NCI-H1694 treated with DMSO at 0.1 percent for 48 hours (cell line): ENCODE measurements at places on chromosomes 5 and 9.

- no peak for DNase-seq
Measured at GRCh38 chr5:179373961-179374505, 28.8 kb upstream of the ADAMTS2 start.

GRCh38 chr5:40958811-40959210, 49.5 kb downstream of the C7 start:
- no peak for DNase-seq

GRCh38 chr9:1115370-1115769, 65.2 kb downstream of the DMRT2 start:
- DNase-seq, result no peak

- DNase-seq, result no peak
Measured at GRCh38 chr9:16071400-16071799, 518.6 kb downstream of the CCDC171 start.

DNA sequence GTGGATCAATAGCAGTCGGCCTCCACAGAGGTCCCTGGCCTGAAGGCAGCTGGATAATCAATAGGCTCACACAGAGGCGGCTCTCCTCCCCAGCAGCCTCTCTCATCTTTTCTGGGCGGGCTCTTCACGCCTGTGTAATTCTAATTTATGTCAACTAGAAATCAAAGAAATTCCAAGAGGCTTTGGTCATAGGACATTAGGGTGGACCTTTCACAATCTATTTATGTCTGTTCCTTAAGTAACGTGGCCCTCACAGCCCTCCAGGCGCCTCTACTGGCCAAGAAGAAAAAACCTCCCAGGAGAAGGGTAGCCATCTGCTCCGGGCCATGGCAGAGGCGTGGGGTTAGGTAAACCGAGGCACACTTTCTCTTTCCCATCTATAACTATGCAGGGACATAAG, 205.1 kb upstream of the EFNA5 start:
- no peak for DNase-seq

DNA sequence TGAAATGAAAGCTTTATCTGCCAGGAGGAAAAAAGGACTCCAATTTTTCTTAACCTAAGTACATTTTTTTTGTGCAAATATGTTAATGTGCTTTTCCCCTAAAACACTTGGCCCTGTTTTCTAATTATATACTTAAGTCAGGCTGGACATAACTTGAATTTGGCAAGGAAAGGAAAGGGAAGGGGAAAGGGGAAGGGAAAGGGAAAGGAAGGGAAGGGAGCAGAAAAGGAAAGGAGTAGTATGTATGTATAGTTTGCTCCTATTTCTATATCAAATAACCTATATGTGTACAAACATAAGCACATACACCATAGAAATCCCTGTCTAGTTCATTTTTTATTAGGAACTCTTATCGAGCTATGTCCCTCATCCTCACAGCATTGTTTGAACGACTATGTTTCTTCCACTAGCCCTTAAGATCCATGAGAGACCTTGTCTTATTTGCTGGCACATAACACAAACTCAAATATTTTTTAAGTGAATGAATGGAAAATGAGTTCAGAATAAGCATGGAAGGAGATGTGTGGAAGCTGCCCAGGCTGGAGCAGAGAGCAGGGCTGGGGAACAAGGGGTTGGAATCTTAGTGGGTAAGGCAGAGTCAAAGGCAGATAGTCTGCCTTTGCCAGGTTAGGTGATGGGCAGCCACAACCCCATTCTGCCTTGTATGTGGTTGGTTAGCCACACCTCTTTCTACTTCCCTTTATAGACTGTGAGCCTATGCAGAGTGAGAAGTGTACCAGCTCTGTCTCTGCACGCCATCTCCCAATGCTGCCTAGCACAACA, 70.0 kb downstream of the KLHL3 start:
- DNase-seq, result no peak

- DNase-seq, result no peak
Measured at GRCh38 chr5:4373051-4373820, 766.9 kb upstream of the ADAMTS16 start.

- no peak for DNase-seq
Measured at GRCh38 chr5:41940641-41941040, 15.6 kb downstream of the FBXO4 start.

DNA sequence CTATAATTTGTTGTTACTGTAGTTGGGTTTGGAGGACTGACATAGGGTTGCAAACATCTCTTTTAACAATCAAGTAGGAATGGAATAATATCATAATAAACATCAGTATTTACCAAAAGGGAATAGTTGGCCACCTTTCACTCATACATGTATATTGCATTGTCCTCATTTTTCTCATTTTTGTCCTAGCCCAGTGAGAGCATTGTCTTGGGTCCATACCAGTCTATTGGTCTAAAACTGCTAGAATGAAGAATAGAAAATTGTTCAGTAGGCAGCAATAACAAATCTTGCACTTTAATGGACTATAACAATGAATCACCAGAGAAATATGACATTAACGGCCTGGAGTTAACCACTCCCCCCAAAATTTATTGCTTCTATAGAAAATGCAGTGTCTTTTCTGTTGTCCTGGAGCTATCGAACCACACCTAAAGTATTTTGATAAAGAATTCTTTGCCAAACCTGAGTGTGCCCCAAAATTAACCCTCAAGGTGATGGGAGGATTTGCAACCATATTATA, 80.9 kb upstream of the IL33 start:
- DNase-seq, result no peak

DNA sequence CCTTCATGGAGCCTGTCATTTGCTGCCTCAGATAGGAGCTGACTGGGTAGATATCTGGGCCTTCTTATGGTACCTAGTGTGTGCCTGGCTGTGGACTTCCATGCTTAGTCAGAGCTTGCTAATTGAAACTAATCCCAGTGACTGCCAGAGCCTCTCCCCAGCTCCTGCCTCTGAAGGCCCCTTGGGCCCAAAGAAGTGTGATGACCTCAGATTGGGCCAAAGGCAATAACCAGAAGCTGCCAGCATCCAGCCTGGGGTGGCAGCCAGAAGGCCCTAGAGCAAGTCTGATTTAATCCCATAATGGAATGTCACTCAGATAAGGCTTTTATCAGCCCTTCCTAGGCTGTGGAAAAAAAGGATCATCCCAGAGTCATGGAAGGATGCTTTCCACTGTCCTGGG, 17.1 kb upstream of the CDC23 start:
- no peak for DNase-seq

DNA sequence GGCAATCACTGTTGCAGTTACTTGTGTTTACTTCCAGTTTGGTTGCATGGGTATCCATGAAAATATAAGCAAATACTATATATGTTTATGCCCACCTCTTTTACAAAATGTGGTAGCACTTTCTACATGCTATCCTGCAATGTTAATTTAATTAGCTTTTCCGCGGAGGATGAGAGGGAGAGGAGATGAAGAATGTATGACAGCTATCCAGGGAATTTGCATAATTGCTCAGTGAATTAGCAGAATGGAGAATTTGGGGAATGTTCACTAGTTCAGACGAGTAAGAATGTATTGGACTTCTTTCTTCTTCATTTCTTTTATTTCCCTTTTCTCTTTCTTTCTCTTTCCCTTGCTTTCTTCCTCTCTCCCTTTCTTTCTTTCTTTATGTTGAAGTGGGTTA, 140.7 kb upstream of the SLC28A3 start:
- no peak for DNase-seq

- DNase-seq, result no peak
Measured at GRCh38 chr5:135735831-135736230, 98.6 kb upstream of the SLC25A48 start.

GRCh38 chr9:94144394-94144793, 60.1 kb downstream of the PTPDC1 start:
- no peak for DNase-seq

DNA sequence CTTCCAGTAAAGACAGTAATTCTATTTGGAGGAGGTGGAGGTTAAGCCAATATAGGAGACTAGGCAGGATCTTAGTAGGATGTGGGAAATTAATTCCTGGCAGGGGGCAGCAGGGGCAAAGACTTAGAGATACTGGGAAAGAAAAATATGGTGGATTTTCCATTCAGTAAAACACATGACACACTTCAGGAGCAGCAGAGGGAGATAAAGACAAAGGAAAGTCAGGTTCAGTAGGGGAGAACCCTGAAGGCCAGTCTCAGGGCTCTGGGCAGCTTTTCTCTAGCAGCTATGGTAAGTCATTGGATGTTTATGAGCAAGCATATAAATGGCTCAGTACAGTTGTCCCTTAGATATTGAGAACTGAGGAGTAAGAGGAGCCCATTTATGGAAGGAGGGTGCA, 105.5 kb downstream of the PJA2 start:
- DNase-seq, result no peak

DNA sequence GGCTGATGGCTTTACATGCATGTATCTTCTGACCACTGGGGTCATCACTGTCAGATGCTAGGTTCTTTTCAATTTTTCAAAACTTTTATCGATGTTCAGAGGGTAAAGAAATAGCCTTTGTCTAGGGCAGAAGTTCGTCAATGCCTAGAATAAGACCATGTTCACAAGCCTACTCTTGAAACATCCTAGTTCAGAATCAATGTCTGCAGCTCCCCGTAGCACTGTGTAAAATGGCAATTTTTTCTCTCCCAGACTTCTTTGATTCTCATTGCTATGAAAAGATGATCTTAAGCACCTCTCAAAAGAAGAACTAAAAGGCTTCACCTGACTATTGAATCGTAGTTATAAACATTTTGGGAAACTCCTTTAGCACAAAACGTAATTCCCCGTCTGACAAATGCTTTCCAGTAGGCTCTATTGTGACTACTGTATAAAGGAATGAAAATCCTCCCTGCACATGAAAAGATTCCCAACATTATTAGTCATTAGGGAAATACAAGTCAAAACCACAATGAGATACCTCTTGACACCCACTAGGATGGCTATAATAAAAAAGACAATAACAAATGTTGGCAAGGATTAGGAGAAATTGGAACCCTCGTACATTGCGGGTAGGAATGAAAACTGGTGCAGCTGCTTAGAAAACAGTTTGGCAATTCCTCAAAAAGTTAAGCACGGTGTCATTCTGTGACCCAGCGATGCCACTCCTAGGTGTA, 263.5 kb downstream of the ARHGAP26 start:
- DNase-seq, result no peak

- DNase-seq, result no peak
Measured at GRCh38 chr9:132789719-132790118, 88.4 kb downstream of the AK8 start.

DNA sequence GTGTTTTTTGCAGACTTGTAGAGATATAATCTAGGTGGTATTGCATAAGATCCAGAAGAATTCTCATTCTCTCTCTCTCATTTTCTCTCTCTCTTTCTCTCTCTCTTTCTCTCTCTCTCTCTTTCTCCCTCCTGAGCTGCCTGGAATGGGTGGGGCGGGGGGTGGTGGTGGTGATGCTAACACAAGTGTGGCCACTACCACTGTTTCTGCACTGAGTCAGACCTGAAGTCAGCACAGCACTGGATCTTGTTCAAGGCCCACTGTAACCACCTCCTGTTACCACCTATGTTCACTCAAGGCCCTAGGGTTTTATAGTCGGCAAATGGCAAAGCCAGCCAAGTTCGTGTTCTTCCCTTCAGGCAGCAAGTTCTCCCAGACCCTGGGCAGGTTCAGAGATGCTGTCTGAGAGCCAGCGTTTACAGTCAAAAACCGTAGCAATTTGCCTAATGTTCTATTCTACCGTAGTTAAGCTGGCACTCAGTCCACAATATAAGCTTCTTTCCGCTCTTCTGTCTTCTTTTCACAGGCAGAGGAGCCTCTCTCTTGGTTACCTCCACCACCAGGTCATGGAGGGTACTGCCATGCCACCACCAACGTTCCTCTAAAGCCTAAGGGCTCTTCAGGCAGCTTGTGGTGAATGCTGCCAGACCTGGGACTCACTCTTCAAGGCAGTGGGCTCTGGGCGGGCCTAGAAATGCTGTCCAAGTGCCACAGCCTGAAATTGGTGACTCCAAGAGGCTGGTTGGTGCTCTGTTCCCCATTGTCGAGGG, 235.7 kb upstream of the PRR16 start:
- no peak for DNase-seq

GRCh38 chr5:137935190-137935589, 45.9 kb downstream of the PKD2L2 start:
- no peak for DNase-seq
